ENCODE measurements at places on chromosomes 7 and 10.

- no peak for DNase-seq
These were observed 30.5 kb upstream of the ZNF273 start for GRCh38 chr7:64872351-64873154.

DNA sequence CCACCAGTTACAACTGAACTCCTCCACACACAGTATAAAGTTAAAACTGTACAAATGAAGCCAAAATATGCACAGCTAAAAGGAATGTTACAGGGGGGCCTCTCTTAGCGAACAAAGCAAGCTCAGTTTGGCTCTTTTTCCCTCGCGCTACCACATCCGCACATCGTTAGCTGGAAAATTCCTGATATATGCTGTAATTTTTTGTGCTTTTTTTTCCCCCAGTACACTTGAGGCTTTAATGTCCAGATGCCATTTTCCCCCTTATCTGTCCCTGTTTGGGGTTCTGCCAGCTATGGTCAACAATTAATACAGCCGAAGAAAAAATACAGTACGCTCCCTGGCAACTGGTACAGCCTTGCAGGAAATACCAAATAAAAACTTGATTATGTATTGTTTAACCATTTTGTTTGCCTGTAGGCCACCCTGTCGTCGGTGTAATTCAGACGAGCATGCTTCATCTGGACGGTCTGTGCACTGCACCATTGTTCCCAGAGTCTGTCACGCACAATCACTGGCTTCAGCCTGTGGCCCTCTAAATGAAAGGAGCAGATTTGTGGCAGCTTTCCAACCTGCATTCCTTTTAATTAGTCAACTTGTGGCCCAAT lies 108.1 kb upstream of the FAM133B start:
- no peak for DNase-seq

GRCh38 chr7:94697035-94697974 lies 41.4 kb upstream of the SGCE start:
- no peak for DNase-seq

GRCh38 chr10:31515819-31516402 lies 196.9 kb downstream of the ZEB1 start:
- DNase-seq = no peak

- DNase-seq = no peak
These were observed 69.4 kb downstream of the CCSER2 start for GRCh38 chr10:84397735-84398144.

- DNase-seq = no peak
These were observed 24.7 kb downstream of the ASAH2 start for GRCh38 chr10:50226610-50227009.

DNA sequence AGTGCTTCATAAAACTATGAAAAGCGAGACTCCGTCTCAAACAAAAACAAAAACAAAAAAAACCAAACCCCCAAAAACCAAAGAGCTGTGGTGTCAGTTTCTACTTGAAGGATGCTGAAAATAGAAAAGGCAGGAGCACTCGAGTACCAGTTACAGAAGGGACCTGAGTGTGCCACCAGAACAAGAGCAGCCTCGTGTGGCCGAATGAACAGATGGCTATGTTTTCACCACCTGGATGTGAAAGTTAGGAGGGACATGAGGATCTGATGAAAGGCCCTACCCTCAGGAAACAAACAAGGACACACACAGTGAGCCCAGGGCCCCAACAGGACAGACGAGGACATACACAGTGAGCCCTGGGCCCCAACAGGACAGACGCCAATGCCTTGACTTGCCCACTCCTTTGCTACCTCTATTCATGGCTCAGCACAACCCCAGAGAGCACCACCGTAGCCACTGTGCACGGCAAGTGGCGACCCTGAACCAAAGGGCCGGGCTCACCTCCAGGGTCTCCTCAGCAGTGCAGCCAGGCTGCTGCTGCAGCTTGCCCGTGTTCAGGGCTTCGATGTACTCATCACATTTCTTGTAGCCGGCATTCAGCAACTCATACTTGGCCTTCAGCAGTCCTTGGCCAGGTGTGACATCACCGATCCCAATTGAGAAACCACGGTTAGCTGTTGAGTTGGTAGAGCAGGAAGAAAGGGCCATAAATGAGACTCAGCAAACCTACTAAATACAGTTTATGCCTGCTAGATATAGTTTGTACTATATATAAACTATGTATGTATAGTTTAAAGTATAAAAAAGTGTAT lies 24.9 kb downstream of the POLR3A start:
- DNase-seq = no peak

DNA sequence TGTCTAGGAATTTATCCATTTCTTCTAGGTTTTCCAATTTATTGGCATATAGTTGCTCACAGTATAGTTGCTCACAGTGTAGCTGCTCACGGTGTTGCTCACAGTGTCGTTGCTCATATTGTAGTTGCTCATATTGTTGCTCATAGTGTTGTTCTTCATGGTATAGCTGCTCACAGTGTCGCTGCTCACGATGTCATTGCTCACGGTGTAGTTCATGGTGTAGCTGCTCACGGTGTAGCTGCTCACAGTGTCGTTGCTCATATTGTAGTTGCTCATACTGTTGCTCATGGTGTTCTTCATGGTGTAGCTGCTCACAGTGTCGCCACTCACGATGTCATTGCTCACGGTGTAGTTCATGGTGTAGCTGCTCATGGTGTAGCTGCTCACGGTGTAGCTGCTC lies 7.7 kb upstream of the PRKAR1B start:
- no peak for DNase-seq

DNA sequence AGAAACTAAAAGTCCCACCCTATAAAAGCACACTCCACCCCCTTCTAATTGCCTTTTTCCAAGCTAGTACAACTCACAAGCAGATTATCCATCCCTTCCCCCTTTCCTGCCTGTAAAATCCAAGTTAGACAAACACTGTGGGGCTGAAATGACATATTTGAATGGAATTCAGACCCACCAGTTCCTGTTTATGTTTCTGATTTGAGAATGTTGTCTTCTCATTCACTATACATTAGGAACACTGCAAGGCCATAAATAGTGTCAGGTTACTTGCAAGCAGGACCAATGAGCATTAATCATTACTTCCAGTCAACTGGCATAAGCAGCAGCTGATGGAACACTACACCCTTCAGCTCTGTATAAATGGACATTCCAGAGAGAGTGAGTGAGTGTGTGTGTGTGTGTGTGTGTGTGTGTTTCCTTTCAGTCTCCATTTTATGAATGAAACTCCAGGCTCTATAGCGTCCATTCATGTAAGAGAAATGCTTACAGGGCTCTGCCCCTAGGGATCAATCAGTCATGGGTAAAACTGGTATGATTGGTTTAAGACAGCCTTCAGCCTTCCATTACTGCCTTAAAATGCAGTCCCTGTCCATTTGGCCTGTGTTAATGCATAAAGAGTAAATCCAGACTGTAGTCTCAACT lies 69.3 kb downstream of the ETV1 start:
- no peak for DNase-seq

GRCh38 chr7:98137826-98138151 lies 31.1 kb downstream of the LMTK2 start:
- peak; percentile 31 for DNase-seq

DNA sequence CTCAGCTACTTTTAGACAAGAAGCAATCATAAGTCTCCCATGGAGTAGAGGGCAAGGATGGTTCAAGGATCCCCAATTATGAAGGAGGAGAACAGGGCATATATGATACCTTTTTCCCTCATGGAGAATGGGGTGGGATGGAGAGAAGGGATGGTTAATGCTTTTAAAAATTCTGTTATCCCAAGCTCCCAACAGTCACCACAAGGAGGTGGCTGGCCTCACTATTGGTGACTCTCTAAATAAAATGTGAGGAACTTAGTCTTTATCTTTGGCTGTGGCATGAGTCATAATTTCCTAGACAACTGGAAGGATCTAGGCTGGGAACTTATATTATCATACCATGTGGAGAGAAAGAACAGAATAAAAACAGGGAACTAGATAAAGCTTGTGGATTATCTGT lies 297.0 kb downstream of the PHTF2 start:
- DNase-seq = no peak

DNA sequence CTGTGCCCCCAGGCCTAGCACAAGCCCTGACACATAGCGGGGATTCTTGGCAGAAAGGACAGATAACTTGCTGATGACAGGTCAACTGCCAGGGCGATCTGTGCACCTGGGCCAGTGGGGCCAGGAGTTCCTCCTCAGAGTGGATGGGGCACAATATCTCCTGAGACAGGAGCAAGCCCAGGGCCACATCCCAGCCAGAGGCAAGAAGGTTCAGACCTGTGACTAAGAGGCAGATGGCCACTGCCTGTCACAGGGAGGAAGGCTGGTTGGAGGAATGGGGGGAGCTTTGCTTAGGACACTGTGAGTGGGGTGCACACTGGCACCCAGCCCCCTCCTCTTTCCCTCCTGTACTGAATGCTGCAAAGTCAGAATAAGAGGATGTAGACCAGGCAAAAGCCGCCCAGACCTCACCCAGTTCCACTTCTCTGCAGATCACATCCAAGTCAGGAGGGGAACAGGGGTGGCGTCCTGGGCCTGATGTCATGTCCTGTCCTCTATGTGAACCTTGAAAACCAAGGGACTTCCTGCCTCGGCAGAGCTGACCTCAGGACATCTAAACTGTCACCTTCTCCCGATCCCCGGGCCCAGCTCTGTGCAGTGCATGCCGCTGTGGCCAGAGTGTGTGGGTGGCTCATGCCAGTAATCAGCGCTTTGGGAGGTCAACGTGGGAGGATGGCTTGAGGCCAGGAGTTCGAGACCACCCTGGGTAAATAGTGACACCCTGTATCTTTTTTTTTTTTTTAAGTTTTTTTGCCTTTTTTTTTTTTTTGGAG lies 1.3 kb downstream of the GUSB start:
- peak; percentile 55 for DNase-seq

DNA sequence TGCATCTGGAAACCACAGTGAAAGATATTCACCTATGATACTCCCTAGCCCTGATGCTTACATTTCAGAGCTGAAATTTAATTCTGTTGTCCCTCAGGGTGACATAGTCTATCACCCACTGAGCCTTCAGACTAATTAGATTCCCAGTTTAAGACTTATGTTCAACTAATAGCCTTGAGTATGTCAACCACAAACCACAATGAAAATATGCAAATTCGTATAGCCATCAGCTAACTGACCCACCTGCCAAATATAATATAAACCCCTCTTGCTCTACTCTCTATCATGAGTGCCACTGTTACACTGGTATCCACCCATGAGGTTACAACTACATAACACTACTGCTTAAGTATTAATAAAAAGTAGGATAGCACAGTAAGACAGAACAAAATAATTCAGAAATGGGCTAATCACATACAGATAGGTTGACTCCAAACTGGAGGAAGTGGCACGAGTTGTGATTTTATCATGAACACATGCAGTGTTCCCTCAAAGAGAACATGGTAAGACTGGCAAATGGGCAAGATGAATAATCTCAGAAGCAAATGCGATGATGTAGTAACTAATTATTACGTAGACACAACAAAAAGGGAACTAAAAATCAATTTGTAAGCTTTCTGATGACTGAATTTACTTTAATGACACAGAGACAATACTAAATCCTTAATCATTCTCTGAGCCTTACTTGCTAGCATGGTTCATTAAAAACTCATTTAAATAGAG lies 290.6 kb downstream of the PARD3 start:
- DNase-seq = no peak

GRCh38 chr10:113487154-113487553 lies 65.7 kb upstream of the HABP2 start:
- no peak for DNase-seq

DNA sequence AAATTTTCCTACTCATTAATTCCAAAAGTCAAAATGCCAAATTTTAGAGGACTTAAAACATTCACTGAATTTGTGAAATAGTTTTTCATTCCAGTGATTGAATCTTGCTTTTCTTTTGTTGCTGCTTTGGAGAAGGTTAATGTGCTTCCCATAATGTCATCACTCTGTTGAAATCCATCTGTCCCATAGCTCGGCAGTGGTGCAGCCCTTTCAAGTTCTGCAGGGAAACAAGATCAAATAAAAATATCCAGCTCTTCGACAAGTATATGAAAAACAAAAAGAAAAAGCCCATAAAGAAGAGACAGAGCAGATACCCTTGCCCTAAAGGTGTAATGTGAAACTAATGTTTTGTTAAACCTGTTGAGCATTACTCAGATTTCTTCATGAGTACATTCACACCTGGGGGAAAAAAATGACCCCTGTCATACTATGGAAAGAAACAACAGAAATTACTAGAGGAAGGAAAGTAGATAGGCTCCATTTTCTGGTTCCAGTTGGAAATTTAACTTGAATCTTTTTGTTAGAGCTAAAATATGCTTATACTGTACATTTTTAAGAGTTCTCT lies 35.1 kb downstream of the AGR3 start:
- DNase-seq = no peak

DNA sequence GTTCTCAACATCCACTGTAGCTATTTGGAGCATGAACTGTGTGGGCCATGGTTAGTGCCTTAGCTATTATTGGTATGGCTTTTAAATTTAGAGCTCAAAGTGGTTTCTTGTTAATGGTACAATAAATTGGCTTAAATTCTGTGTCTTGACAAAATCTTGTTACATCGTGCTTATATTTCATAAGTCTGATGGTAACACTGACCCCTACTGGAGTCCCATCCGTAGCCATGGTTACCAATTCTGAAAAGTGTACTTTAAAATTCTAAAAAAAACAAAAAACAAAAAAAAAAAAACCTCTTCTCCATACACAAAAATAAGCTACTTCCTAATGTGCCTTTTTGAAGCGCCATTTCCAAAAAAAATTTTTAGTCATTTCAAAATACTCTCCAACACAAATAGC lies 6.4 kb upstream of the RPP30 start:
- DNase-seq = no peak

DNA sequence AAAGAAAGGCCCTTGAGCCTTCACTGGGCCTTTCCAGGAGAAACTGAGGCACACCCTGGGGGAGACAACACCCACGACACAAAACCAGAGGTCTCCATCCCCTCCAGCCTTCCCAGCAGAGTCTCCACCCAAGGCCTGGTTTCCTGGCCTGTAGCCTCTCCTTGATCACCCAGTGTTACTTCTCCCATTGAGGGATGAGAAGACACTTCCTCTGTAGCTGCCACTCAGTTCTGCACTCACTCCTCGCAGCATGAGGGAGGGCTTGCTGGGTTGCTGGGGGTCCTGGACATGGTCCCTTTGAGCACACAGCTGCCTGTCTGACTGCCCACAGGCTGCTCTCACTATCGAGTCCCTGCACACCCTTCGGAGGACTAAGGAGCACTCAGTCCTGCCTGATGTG lies 438.1 kb upstream of the FOXK1 start:
- no peak for DNase-seq

GRCh38 chr10:43585981-43586729 lies 11.7 kb upstream of the ZNF239 start:
- DNase-seq = no peak

DNA sequence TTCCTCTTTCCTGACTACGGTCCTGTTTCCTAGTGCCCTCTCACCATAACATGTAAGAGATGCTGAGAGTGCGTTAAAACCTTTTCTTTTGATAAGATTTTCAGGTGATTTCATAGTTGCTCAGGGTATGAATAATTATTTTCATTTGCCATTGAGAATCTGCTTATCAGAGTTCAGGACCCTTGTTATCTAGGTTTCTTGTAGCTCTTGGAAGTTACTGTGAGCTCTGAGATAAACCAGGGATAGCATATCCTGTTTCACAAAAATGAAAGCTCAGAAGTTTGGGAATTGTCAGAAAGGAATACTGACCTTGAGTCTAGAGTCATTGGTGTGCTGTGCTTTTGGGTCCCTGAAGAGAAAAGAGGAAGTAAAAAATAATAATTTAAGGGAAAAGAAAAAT lies 76.8 kb upstream of the PRKG1 start:
- no peak for DNase-seq

Data from GDM1 (cell line).